ENCODE measurements at places on chromosomes 4 and X.
A peak's percentile ranks its signal among the peaks of the same experiment; 100 is the strongest.

DNA sequence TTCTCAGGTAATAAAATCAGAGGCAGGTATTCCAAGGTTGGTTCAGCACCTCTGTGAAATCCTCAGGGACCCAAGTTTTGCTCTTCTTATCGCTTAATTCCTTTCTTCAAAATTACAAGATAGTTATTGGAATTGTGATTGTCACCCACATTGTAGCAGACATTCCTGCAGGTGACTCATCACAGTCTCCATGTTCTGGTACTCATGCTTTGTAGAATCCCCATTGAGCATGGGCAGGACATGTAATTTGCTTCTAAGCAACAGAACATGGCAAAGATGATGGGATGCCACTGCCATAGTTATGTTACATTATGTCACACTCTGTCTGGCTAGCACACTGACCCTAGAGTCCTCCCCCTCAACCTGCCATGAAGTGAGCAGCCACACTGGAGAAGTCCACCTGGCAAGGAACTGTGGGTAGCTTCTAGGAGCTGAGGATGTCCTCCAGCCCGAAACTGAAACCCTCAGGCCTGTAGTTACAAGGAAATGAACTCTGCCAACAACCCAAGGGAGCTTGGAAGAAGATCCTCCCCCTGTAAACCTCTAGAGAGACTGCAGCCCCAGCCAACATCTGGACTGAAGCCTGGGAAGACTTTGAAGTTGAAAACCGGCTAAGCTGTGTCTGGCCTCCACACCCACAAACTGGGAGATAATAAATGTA is 58.3 kb upstream of the GUCY1A1 start:
- DNase-seq, result no peak

DNA sequence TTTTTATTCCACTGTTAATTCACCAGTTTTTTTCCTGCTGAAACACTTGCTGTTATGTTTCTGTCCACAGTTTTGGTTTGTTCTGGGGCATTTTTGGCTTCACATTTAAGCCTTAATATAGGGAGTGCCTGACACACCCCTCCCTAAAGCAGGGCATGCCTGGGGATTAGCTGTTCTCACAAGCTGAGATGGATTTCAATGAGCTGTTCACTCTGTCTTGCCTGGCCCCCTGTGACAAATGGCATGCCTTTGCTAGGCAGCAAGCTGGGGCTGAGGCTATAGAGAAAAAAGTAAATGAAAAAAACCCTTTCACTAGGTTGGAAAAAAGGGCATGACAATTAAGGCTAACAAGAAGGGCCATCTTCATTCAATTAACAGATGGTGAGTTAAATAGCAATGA is 22.4 kb downstream of the LPAR4 start:
- no peak for DNase-seq

GRCh38 chrX:16917120-16917519 is 29.3 kb upstream of the REPS2 start:
- DNase-seq, result no peak

DNA sequence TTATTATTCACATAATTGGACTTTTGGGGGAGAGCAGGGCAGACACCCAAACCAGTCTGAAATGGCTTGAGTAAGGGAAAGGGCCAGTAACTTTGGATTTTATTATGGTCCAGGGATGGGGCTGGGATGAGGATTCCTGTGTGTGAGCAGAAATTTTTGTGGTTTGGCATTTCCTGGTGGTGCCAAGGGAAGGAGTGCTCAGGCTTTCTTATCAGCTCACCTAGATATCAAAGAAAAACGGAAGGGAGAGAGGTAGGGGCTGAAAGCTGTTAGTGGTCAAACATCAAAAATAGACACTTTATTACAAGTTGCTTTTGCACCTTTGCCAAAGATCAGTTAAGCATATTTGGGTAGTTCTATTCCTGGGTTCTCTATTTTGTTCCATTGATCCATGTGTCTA is 128.5 kb upstream of the DIPK2B start:
- DNase-seq, result no peak

DNA sequence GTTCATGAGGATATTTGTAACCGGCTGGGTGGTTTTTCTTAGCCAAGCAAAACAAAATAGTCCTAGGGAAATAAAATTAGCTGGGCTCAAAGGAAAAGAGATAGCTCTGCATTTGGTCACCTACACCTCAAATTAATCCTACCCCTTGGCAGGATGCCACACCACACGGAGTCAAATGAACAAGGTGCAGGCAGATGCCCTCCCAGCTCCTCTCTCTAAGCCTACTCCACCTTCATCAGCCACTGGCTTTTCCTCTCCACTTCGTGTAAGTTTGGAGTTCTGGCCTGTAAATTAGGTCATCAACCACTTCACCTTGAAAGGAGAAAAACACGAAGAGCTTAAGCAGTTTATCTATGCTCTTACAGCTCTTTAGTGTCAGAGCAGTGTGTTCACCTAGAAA is 1.4 kb downstream of the DDIT4L start:
- no peak for DNase-seq

DNA sequence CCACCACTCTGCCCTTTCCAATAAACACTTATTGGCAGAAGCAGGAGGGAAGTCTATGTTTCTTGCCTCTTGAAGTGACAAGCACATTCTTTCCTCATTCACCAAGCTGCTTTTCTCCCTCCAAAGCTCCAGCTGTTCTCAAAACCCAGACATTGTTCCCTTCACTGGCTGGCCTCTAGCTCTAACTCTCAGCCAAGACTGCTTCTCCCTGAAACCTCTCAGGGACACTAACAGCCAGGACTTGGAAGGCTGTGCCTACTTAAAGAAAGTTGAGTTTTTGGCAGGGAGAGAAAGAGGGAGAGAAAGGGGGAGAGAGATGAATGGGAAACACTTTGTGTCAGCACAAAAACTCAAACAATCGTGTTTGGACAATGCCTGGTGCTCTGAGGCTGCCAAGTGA is 99.5 kb downstream of the COX18 start:
- DNase-seq, result no peak

DNA sequence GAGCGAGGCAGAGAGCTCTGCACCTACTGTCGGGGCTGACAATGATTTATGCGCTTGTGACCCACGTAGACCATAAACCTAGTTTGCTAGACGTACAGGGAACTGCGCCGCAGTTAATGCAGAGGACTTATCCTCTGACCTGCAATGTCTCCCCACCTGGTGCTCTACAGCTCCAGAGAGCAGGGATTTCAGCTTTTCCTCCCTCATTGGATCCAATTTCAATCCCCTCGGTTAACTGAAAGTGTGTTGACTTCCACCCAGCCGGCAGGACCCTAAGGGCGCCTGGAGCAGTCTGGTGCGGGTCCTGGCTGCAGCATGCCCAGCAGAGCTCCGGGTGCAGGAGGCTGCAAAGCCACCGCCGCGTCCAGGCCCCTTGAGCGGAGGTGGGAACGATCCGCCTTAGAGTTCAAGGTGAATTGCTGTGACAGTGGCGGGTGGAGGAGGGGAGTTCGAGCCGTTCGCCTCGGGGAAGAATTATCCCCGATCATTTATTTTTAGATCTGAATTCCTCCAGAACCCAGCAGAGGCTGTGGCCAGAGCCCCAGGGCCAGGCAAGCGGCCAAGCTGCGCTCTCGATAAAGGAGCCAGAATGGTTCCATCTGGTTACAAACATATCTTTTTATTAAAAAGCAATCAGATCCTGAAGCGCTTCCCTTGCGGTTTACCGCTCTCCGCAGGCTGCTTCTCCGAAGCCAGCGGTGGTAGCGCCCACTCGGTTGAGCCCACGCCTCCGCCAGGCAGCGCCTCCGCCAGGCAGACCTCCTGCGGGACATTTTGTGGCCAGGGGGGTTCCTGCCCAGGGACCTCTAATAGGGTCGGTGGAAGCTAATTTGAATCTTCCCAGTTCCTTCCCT is 66.0 kb downstream of the FBXO8 start:
- peak; percentile 46 for DNase-seq

DNA sequence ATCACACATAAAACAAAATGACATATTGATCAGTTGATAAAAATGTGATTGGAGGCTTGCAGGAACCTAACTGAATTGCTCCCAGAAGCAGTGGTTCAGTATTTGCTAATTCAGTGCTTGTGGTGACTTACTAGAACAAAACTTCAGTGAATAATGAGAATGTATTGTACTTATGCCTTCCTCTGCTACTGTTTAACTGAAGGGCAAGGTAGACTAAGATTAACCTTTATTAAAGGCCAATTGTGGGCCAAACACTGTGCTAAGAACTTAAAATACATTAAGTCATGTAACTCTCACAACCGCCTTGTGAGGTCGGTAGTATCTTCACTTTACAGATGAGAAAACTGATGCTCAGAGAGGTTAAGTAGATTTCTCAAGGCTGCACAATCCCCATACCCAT is 14.9 kb downstream of the IGFBP7 start:
- no peak for DNase-seq

GRCh38 chr4:25092139-25092538 is 61.4 kb upstream of the LGI2 start:
- no peak for DNase-seq

DNA sequence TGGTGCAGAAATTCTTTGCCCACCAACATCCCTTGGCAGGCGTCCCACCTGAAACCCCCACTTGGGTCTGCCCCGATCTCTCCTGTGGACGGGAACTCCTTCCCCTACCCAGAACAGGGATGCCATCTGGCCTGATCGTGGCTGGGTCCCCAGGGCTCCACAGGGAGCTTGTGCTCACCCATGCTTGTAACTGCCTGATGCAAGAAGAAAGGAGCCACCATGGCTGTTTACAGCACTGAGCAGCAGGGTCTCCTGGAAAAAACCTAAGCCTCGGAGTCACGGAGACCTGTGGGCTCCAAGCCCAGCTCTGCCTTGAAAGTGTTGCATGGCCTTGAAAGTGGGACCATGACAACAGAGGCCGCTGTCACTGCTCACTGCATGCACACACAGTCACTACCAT is 101.5 kb upstream of the AFAP1 start:
- DNase-seq, result no peak

- DNase-seq, result no peak
Observed at GRCh38 chr4:148044912-148045352, 313.0 kb downstream of the ARHGAP10 start.

Data from KBM-7 (cell line).